WTC11 (cell line): ENCODE measurements at places on chromosomes 1 and 21. TPM values are rescaled to one million over a fixed set of nuclear protein-coding genes. Genes with fewer than 3 reads are reported as not detected.

DNA sequence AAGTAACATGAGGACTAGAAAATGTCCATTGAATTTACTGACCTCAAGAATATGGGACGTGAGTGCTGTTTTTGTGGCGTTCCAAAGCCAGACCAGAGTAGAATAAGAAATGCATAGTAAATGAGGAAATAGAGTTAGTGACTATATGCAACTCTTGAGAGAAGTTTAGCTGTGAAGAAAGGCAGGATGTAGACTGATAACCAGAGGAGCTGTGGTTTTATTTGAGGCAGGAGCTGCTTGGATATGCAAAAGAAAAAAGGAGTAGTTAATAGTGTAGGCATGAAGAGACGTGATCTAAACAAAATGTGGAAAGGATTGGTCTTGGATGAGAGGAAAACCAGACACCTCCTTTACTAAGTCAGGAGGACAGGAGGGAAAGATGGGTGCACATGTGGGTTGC lies 28.2 kb downstream of the DNAH14 start:
- no peak for DNase-seq

GRCh38 chr21:25925936-25926335 lies 191.2 kb downstream of the GABPA start:
- no peak for DNase-seq

- peak; percentile 18 for DNase-seq
These were observed 6.3 kb upstream of the ADAR start for GRCh38 chr1:154614247-154614646.

GRCh38 chr1:34740161-34740868 lies 14.5 kb upstream of the GJB5 start:
- peak; percentile 45 for DNase-seq

DNA sequence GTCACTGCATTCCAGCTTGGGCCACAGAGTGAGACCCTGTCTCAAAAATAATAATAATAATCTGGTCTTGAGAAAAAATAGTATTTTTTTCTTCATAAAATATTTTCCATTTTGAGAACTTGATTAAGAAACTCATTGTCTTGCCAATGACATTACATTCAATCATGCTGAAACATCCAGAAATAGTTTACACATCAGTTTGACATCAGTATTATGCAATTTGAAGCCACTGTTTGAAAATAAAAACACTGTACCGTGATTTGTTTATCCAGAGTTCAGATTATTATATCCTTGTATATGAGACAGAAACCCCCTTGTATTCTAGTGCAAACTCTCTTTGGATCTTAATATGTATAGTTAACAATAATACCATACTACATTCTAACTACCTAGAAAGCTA lies 6.9 kb downstream of the FMO2 start:
- DNase-seq: no peak

DNA sequence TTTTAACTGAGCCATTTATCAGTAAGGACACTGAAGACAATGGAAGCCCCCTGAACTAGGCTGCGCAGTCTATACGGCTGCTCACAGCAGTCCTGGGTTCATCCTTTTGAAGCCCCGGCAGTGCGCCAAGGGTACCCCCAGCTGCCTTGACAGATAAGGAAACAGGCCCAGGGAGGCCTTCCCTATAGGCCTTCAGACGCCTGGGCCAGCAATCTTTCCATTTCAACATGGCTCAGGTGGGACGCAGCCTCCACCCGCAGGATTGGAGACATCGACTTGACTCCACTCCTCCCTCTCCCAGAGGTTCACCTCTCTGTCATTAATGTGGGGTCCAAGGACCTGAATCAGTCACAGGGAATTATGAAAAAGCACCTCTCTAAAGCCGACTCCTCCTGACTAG lies 2.8 kb upstream of the LYPD8 start:
- no peak for DNase-seq

DNA sequence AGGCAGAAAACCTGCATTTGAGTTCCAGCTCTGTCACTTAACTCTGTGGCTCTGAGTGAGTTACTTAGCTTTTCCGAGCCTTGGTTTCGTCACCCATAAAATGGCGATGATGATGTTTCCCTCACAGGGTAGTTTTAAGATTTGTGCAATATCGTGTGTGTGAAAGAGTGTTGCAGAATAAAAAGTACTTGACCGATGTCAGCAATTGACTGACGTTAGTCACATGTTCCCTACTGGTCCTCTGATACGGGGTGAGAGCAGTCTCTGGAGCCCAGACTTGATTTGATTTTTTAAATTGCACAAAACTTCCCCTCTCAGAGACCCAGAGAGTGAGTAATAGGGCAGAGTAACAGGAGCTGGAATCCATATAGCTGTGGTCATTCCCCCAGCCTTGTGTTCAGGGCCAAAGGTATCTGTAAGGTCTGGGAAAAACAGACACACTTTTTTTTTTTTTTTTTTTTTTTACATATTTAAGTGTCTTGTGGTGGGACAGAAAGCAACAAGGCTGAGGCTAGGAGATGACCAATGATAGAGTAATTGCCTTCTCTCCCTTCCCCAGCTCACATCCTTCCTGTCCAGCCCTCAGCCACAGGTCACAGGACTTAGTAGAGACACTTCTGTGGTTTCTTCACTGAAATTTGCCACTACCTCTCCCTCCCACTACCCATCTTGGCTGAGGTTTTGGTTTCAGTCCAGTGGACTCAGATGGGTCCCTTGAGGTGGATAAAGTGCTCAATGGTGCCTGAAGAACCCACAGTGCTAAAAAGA lies 2.0 kb downstream of the FCER1G start:
- DNase-seq: no peak

GRCh38 chr1:85125891-85126290 lies 74.9 kb downstream of the SYDE2 start:
- no peak for DNase-seq

DNA sequence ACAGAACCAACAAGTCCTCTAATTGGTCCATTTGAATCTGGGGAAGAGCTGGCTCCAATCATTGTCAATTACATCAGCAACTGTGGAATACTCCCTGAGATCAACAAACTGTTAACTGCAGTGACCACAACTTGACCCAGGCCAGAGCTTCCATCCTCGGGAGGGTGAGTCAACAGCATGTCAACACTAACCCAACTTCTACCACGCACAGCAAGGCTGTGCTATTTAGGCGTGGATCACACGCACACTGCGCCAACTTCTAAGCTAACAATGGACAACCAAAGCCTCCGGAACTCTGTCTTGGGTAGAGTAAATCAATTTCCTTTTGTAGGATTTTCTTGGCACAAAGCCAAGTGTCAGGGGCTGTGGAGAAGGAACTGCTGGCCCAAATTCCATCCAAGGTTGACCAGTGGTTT lies 30.4 kb downstream of the APP start:
- no peak for DNase-seq

- no peak for DNase-seq
These were observed 21.9 kb downstream of the MT1HL1 start for GRCh38 chr1:236982380-236982779.

- no peak for DNase-seq
These were observed 3.3 kb downstream of the SH3BGR start for GRCh38 chr21:39454949-39455668.

- no peak for DNase-seq
These were observed 43.8 kb upstream of the DMRTB1 start for GRCh38 chr1:53415432-53415831.

DNA sequence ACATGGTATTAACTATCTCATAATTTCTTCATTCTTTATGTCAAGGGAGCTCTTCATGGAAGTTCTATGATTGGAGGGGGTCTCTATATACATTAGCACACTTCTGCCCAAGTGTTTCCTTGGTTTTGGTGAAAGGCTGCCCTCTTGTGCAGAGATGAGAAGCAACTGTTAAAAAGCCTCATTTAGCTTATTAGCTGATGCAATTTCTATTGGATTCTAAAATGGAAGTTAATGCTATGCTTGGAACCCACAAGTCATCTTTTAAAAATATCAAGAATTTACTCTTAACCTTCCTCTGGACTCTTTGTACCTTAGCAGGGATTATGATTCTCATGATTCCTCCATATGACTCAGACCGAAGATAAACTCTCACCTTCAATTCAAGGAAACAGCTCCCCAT lies 328.9 kb downstream of the PTBP2 start:
- DNase-seq: no peak

- no peak for DNase-seq
These were observed 38.2 kb downstream of the URB2 start for GRCh38 chr1:229664133-229664689.

GRCh38 chr1:48181669-48182367 lies 40.7 kb upstream of the SLC5A9 start:
- DNase-seq: no peak

- no peak for DNase-seq
These were observed 148.4 kb downstream of the GPATCH2 start for GRCh38 chr1:217482356-217483102.

DNA sequence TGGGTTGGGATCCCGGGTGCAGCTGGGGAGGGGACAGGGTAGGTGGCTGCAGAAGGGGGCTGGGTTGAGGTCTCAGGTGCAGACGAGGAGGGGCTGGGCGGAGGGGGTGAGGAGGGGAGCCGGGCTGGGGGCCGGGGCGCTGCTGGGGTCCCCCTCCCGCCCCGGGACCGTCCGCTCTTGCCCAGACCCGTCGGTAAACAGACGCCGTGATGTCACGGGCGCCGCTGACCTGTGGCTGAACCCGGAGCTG lies 22.3 kb downstream of the DHRS3 start:
- DNase-seq: peak; percentile 89

- no peak for DNase-seq
These were observed 93.4 kb downstream of the FGGY start for GRCh38 chr1:59390307-59390706.

GRCh38 chr1:5975133-5975880 lies 16.9 kb downstream of the NPHP4 start:
- peak; percentile 63 for DNase-seq

DNA sequence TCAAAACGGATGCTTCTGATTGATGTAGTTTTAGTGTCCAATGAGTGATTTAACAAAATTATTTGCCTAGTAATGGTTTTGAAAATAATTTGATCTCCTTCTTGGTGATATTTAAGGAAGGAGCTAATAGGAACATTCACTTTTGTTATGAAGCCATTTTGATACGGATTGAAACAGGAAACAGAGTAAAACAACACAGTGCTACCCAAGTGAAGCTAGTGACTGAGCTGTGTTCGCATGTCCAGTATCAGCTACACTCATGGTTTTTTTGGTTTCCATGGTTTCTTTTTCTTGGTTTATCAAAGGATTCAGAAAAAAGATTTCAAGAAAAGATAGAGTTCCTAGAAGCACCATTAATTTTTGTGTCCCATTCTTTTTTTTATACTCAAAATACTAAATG lies 40.1 kb upstream of the PLEKHO1 start:
- DNase-seq: no peak

DNA sequence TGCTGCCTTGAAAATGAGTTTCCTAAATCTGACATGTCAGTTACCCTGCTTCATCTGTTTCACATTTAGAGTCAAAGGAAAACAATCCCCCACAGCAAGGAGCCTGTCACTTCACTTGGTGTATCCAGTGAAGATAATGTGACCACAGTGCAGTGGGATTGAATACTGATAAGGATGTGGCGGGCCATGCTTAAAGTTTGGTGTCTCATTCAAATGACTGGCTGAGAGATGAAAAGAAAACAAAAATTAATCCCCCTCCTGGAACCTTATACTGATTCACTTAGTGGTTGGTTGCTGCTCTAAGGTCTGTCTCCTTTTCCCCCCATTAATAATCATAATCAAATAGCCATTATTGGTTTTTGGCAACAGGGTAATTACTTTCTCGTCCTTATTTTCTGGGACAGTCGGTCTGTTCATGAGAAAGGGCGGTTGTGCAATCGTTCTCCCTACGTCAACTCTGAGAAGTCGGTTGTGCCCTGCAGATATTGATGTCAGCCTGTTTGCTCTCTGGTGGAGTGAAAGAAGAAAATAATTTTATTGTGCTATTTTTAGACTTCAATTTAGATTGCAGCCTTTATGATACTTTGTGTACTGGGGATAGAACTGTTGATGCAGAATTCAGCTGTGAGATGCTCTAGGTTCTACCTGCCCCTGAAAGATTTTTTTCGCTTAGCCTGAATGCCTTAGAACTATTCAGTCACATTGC lies 360.2 kb downstream of the DISC1 start:
- no peak for DNase-seq

GRCh38 chr1:75123756-75124155 lies 10.4 kb upstream of the LHX8 start:
- no peak for DNase-seq

DNA sequence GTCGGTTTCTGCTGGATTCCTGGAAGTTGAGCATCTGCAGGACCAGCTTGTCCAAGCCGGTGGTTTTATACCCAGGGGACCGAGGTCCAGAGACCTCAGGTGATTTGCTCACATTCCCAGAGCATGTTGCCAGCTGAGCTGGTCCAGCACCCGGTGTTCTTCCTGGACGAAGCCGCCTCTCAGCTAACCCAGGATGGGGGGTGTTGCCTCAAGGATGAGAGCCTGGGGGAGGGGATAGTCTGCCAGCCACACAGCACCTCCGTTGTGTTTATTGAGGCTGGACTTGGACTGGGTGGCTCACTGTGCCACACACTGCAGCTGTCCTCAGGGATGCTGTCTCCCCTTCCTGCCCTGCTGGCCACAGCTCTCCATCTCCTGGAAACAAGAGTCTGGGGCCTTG lies 1.5 kb downstream of the TMEM201 start:
- DNase-seq: no peak

KRTAP27-1 gene
- total RNA-seq: not detected in 3 replicates

DEGS1 gene
- 30.2 to 31.6 TPM (median 30.7 TPM) in 3 replicates for total RNA-seq

RGS7 gene
- total RNA-seq: 1.1 to 1.5 TPM (median 1.2 TPM) in 3 replicates

VWA1 gene
- total RNA-seq: 28.3 to 35.5 TPM (median 28.3 TPM) in 3 replicates

ZNF593OS gene
- not detected in 3 replicates for total RNA-seq

ABCA4 gene
- total RNA-seq: 0.09 to 0.21 TPM (median 0.16 TPM) in 3 replicates

SPRR4 gene
- not detected in 3 replicates for total RNA-seq

CRYAA gene
- total RNA-seq: not detected in 3 replicates

SLAMF8 gene
- total RNA-seq: 0.07 TPM in 1 of 3 replicates, not detected in the others

CD48 gene
- 0.37 to 0.96 TPM (median 0.66 TPM) in 3 replicates for total RNA-seq

MMP23B gene
- 20.0 to 28.1 TPM (median 27.1 TPM) in 3 replicates for total RNA-seq

EPHA10 gene
- 1.3 to 1.5 TPM (median 1.3 TPM) in 3 replicates for total RNA-seq

CELA2B gene
- total RNA-seq: 0.55 TPM in 1 of 3 replicates, not detected in the others

MAP3K21 gene
- 21.1 to 24.0 TPM (median 23.0 TPM) in 3 replicates for total RNA-seq
